Stimulated activated CD4-positive, alpha-beta T cell treated with anti-CD3 and anti-CD28 coated beads, Interleukin-1b, Interleukin-23, amount 100 ng/mL, for 24 hours (primary cell): ENCODE measurements at places on chromosomes 1 and 21.

DNA sequence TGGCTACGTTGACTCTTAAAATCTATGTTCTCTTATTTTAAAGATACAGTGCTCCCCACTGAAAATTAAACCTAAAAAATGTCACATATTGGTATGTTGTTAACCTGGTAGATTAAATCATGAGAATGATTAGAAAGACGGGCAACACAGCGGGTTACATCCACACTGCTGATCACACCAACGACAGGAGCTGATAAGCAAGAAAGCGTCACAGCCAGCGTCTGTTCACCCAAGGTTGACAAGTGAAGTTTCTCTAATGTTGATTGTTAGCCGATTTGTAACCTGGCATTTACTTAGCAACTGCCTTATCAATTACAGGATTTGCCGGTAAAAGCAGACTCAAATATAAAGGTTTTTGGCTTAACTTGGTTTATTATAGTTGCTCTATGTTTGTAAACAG, 149.3 kb downstream of the NR5A2 start:
- DNase-seq = no peak

- no peak for DNase-seq
Measured at GRCh38 chr1:185425163-185425562, 108.1 kb upstream of the IVNS1ABP start.

DNA sequence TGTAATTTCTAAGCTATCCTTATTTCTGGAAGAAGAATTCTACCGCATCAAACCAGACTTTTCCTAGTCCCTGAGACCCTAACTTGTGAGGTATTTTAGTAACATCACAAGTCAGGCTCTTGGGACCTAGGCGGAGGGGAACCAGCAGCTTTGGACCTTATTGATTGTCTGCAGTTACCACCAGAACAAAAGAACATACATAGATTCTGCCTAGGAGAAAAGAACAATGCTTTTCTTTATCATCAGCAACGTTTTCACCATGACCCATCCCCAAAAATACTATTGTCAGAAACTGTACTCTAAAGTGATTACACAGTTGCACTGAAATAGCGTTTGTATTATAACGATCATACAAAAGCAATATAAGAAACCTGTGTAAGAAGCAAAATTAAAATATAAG, 860.4 kb downstream of the USP25 start:
- no peak for DNase-seq

DNA sequence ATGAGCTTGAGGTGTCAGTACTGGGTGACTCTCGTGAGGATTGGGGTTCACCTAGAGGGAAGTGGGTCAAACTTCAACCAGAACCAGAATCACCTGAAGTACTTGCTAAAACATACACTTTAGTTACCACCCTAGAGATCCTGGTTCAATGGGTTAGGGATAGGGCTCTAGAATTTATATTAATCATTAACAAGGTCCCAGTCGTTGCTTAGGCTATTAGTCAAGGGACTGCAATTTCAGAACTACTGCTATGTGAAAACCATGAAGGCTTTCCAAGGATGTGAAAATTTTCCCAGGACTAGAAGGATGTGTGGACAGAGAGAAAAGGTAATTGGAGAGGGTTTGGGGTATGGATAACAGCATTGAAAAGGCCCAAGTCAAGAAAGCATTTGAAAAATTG, 162.6 kb downstream of the GRIK1 start:
- no peak for DNase-seq

DNA sequence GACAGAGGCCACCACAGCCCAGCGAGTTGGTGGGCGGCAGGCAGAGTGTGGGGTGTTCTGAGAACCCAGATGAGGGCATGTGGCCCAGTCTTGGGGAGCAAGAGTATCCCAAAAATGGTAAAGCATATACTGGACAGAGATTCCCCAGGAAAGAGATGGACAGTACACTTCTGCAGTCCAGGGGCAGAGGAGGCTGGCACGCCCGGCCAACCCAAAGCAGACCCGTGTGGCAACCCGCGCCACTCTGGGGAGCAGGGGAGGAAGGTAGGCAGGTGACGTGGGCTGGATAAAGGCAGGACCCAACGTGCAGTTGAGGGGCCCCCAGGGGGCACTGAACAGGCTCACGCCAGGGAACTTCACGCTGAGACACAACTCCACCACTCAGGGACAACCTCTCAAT, 46.4 kb upstream of the RIPK4 start:
- DNase-seq = no peak

DNA sequence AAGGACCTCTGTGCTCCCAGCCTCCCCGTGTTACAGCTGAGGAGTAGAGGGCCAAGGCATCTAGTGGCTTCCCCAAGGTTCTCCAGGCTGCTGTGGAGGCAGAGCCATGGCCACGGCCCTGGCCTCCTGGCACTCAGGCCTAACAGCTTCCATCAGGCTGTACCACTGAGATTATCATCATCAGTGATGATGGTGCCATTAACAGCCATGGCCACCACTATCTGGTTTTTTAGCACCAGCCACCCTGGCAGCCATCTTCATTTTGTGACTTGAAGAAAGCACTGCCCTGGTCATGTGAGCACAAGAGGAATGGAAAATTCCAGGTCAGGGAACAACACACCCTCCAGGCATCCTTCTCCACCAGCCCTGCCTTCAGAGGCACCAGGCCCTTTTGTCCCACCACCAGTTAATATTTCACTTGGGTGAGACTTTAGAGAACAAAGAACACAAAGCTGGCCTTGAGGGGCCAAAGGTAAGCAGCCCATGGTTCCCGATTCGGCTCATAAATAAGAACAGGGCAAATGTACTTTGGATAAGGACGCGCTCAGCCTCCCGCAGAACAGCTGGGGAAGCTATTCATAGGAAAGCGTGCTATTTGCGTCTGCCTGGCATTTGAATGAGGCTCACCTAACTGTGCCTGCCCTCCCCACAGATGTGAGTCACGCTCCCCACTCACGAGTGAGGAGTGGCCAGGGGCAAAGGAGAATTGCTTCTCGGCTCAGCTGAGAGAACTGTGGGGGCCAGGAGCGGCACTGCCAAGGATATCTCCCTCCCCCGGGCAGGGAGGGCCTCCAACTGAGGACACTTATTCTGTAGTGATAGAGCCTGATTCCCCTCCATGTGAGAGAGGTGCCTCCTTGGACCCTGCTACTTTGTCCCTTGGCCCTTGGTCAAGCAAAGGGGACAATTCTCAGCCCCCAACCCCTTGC, 95.6 kb downstream of the CD58 start:
- DNase-seq = no peak

GRCh38 chr1:12147201-12147701, 19.5 kb upstream of the TNFRSF1B start:
- DNase-seq = no peak

- no peak for DNase-seq
Measured at GRCh38 chr1:99766378-99766800, at the start of gene FRRS1. TSS of gene FRRS1 (minus strand) at chr1:99766635. CDS start at chr1:99748768, 17,867 bp downstream.

DNA sequence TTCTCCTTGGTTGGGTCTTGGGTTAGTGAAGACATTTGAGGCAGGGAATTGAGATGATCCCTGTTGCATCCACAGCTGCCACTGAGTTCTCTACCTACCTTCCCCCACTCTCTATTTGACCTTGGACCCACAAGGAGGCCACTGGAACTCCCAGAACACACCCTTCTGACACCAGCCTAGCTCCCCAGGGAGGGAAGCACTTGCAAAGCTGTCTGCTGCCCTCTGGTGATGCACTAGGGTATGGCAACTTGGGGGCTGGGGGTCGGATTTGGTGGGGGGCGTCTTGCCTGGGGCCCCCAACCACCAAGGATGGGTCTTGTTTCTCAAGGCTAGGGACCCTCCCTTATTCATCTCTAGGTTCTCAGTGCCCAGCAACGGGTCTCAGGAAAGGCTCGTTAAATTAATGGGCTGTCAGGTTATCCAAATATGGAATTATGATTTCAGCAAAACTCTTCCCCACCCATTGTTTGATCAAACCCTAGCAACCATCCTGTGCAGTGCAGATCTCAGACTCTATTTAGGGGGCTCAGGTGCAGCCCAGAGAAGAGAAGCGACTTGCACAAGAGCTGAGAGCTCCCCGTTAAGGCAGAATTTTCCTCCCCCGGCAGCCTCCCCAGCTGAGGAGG, 177.8 kb upstream of the KLHDC7A start:
- DNase-seq = no peak

GRCh38 chr1:167090314-167090942, at the start of gene GPA33:
TSS of gene GPA33 (minus strand) at chr1:167090377. CDS start at chr1:167090287, 90 bp downstream.
- DNase-seq = no peak

DNA sequence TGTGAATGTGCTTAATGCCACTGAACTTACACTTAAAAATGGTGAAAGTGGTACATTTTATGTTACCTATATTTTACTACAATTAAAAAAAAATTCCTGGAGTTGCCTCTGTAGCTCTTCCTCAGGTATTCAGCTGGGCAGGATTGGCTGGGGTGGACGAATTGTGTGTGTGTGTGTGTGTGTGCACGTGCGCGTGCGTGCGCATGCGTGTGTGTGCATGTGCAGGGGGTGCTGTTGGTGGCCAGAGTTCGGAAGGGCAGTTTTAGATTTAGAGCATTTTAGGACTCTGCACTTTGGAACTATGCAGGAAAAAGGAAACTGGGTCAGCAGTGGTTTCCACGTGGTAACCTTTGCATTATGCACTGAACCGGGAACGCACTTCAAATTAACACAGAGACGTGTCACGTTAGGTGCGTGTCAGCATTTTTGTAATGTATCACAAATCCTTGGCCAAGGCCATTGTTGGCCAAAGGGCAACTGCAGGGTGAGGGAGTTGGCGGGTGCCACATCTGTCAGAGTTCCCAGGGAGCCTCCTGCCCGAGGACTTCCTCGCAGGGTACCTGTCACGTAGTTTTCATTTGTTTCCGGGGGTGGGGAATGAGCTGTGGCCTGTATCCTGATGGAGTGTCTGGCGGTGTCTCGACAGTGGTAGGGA, 312.8 kb downstream of the CAMTA1 start:
- no peak for DNase-seq

- DNase-seq = no peak
Measured at GRCh38 chr1:147837964-147838292, 64.7 kb upstream of the GJA8 start.

- DNase-seq = no peak
Measured at GRCh38 chr1:26191739-26192138, 1.3 kb downstream of the CATSPER4 start.

DNA sequence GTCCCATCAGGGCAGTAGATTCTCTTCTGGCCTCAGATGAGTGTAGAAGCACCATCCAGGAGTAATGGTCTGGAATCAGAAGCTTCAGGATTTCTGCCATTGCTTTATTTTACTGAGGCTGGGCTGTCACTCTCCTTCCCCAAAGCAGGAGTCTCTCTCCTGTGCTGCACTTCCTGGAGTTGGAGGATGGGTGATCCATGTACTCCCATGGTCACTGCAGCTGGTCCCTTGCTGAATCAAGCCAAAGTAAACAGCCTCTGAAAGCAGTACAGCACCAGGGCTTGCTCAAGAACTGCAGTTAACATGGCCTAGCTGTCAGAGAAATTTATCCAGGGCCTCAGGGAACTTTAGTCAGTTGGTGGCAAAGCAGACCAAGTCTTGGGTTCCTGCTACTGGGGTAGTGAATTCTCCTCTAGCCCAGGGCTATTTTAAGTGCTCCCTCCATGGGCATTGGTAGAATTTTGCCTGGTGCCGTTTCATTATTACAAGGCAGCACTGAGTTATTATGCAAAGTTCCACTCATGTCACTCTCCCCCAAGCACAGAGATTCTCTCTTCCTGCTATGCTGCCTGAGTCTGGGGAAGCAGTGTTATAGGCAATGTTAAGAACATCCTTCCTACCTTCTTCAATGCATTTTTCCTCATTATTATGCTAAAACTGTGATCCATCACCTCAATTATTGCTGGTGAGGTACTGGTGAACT, 29.5 kb downstream of the DRAM2 start:
- no peak for DNase-seq

DNA sequence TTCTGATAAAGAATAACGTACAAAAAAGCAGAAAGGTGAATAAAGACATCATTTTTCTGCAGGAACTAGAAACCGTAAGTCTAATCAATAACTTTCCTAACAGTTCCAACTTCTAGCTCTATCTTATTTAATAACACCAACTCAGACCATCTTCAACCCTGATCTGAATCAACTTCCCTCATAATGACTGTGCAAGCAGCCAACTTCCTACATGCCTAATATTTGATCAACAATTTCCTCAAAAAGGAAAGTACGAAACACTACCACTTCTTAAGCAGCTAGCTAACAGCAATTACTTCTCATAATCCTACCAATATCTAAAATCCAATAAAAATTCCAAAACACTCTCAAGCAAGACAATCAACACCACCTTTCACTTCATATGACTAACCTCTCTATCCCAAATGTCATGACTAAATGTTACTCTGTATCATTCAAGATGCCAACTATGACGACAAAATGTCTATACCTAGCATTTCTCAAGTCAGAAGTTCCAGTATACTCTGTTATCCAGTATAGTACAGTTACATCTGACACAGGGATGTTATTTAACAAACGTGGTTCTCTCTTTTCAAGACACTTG, 1.7 kb downstream of the COP1 start:
- DNase-seq = no peak

- DNase-seq = no peak
Measured at GRCh38 chr1:3609016-3609768, 2.1 kb downstream of the MEGF6 start.

DNA sequence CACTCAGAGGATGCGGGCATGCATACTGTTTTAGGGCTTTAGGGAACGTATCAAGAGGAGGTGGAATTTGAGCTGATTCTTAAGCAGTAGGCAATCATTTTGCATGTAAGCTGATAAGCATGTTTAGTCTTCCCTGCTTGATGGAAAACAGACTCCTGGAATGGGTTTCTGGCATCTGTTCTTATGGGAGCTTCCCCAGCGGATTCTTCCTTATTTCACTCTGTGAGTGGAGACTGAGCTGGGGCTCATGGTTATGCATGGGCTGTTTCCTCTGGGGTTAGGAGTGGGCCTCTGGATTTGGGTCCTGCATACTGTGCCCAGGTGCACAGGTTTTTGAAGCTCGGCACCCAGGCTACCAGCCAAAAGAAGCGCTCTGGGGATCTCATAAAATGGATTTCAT, 93.4 kb downstream of the DIRAS3 start:
- DNase-seq = no peak

DNA sequence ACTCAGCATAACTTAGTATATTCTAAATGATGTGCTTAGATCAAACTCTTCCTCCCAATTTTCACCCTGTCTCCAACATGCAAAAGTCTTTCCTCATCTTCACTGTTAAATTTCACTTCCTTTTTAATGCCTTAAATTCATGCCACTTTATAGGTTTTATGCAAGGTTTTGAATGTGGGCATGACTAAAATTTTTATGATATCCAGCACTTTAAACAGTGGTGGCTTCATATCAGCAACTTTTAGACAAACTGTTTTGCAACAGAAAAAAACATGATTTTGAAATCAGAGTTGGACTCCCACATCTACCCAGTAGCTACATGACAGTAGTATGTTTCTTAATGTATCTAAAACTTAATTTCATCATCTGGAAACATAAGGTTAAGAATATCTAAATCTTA, 84.7 kb upstream of the ZP4 start:
- DNase-seq = no peak

DNA sequence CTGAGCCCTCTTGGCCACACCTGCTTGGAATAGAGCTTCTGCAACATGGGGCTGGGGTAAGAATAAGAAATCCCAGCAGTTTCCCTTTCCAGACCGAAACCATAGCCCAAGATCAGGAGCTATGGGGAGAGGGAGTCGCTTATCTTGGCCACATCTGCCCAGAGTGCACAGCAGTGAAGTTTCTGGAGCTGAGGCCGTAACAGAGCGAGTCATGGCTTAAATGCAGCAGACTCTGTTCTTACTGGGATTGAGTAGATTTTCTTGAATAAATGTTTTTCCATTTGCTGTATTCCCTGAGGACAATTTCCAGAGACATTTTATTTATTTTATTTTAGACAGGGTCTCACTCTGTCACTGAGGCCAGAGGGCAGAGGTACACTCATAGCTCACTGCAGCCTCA, 33.5 kb downstream of the CFAP57 start:
- DNase-seq = no peak

- no peak for DNase-seq
Measured at GRCh38 chr1:48898894-48899293, 122.2 kb upstream of the BEND5 start.

GRCh38 chr1:21012937-21013336, 163.8 kb downstream of the EIF4G3 start:
- no peak for DNase-seq
